Panc1 (cell line): ENCODE measurements at places on chromosomes 4 and X.
A peak's percentile ranks its signal among the peaks of the same experiment; 100 is the strongest.

- DNase-seq = no peak
These were observed 30.8 kb upstream of the C1GALT1C1 start for GRCh38 chrX:120660637-120661036.

DNA sequence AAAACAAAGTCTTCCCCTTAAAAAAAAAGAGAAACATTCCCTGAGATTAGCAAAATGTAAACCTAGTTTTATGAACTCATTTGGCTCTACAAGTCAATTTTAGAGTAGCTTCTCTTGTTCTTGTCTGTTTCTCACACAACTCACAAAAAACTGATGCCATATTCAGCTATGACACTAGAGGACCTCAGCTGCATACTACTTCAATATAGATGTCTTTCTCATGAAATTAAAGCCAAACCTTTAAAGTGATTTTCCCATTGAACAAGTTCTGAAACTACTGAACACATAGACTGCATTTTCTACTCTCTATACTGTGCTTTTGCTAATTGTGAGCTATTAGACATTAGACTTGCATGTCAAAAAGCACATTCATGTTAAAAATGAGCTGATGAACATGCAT, 49.8 kb downstream of the TBCK start:
- DNase-seq = peak; percentile 13

- no peak for DNase-seq
These were observed at the start of gene MBNL3 for GRCh38 chrX:132488819-132489577. TSS of gene MBNL3 (minus strand) at chrX:132489038. CDS start at chrX:132439611, 49,427 bp downstream.

- no peak for DNase-seq
These were observed 16.2 kb downstream of the ZFYVE28 start for GRCh38 chr4:2402048-2402842.

GRCh38 chr4:11428231-11428898, at the start of gene HS3ST1:
TSS of gene HS3ST1 (minus strand) at chr4:11428894. CDS start at chr4:11400005, 28,889 bp downstream.
- no peak for DNase-seq

- DNase-seq = no peak
These were observed 25.9 kb upstream of the CLDN24 start for GRCh38 chr4:183348136-183348535.

DNA sequence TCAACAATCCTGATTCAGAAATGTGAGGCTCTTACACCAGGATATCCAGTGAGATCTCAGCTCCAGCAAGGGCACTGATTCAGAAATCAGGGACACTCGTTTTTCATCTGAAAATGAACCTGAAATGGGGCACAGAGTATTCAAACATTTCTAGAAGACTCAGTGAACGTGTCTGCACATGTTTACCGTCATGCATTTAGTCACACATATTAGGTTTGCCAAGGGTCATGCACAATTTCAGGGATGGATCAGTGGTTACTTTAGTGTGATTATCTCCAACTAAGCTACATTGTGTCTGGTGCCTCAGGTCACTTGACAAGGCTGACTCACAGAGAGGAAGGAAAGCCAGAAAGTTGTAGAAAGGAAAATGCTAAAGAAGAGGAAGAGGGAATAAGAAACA, 33.6 kb upstream of the SPANXN2 start:
- DNase-seq = no peak

GRCh38 chr4:25043548-25043947, 12.8 kb upstream of the LGI2 start:
- DNase-seq = no peak

GRCh38 chr4:27921231-27921630, 1060.6 kb downstream of the STIM2 start:
- no peak for DNase-seq

DNA sequence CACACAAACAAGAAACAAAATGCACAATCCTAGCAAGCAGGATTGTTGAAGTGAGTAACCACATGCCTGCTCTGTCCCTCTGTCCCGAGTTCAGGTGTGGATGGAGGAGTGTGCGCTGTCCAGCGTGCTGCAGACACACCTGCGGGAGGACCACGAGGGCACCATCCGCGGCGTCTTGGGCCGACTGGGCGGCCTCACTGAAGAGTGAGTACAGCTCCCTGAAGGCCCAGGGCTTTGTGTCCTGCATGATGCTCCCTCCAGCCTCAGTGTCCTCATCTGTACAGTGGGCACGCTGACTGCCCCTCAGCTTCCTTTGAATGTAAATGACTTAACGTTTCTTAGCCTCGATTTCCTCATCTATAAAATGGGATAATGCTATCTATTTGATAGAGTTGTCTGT, 82.5 kb downstream of the EVC start:
- DNase-seq = no peak

DNA sequence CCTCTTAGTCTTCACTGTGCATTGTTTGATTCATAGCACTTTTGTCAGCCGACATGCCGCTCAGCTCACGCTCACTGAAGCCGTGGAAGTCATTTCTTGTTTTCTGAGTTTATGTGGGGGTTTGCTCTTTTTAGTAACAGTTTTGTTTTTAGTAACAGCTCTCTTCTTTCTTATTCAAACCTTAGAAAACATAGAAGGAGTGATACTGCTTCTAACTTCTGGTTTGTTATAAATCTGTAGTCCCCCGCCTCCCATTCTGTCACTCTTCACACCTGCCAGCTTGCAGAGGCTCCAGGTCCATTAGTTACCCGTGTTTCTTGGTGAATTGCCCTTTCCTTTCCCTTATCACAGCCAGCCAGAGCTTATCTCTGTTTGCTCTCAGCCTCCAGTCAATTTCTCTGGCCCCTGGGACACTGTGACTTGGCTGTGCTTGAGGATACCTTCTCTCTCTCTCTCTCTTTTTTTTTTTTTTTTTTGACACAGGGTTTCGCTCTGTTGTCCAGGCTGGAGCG, 50.5 kb downstream of the GRK4 start:
- DNase-seq = no peak

- no peak for DNase-seq
These were observed 71.3 kb upstream of the PRPS1 start for GRCh38 chrX:107556967-107557366.

DNA sequence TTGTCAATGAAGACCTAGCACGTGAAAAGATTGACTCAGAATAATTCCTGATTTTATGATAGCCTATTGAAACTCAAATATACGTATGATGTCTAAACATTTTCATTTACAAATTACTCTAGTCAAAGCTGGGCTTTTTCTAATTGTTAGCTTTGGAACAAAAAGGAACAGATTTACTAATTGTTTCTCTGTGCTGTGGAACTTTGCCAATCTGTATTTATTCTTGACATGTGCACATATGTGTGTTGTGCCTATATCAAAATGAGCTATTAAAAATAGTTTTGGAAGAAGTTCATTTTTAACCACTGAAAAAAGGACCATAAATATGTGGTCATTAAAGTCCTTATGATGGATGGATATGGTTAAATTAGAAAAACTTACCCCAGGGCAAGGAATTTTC, 85.4 kb upstream of the PACRGL start:
- DNase-seq = no peak

GRCh38 chr4:139247241-139247640, 32.8 kb downstream of the MGARP start:
- DNase-seq = no peak

DNA sequence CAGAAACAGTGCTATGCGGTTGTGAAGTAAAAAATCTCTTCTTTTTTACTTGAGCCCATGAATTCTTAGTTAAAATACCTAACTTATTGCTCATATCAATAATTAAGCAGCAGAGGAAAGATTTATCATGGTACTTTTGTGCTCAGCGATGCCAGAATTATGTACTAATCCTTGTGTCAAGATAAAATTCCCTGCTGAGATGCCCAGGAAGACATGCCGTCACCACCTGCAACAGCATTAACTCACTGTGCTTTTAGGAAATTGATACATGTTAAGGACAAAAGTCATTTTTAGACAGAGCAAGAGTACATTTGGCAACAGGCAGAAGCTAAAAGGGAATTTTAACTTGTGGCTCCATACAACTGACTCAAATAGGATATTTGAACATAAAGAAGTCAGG, 138.9 kb downstream of the NPNT start:
- no peak for DNase-seq

GRCh38 chrX:115058276-115058675, 40.9 kb upstream of the IL13RA2 start:
- no peak for DNase-seq

GRCh38 chr4:15149234-15149838, 147.1 kb downstream of the CPEB2 start:
- no peak for DNase-seq

GRCh38 chr4:54041933-54042332, 22.5 kb downstream of the CHIC2 start:
- DNase-seq = no peak
